ENCODE measurements at places on chromosomes 12 and 14.

DNA sequence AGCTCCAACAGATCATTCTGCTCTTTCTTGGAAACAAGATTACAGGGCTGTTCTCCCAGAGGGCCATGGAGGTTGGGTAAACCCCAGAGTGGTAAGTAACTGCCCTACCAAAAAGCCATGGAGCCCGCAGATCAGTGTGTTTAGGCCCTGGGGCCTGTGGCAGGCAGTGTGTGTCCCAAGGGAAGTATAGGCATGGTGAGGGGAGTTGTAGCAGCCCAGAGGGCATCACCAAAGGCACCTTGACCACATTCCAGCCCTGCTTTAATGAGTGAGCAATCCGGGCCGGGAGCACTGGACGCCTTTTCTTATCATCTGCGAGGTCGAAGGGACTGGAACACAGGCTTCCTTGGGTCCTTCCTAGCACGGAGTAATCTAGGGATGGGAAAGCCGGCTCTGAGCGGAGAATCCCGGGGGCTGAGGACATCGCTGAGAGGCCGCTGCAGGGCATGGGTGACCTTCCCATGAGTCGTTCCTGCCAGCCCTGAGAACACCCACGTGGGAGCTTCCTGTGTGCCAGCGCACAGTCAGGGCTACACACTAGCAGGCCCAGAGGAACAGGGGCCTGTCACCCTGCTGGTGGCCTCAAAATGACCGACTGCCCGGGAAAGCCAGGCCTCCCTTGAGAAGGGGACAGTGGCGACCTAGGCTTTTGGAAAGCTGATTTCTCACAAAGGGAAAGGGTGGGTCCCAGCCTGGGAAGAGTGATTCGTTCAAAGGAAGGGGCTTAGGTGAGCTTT lies 91.3 kb downstream of the NINJ2 start:
- no peak for DNase-seq

- no peak for DNase-seq
These were observed 609.0 kb downstream of the KCNH5 start for GRCh38 chr14:62436261-62436660.

DNA sequence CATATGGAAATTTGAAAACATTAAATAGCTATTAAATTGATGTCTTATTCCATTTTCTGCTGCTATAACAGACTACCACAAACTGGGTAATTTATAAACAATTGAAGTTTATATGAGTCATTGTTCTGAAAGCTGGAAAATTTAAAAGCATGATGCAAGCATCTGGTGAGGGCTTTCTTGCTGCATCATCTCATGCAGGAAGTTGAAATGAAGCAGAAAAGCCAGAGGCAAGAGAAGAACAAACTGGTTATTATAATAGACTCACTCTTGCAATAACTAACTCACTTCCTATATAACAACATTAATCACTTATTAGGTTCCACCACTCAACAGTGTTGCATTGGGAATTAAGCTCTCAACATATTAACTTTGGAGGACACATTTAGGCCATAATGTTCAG lies 1277.4 kb downstream of the LRFN5 start:
- DNase-seq, result peak; percentile 72

- DNase-seq, result no peak
These were observed 4.7 kb upstream of the ITGB7 start for GRCh38 chr12:53211476-53212381.

- no peak for DNase-seq
These were observed 344.2 kb downstream of the LRIG3 start for GRCh38 chr12:58576081-58576480.

- peak; percentile 29 for DNase-seq
These were observed 33.1 kb downstream of the CD9 start for GRCh38 chr12:6233121-6233971.

GRCh38 chr14:51014625-51015024 lies 70.3 kb upstream of the PYGL start:
- DNase-seq, result no peak

DNA sequence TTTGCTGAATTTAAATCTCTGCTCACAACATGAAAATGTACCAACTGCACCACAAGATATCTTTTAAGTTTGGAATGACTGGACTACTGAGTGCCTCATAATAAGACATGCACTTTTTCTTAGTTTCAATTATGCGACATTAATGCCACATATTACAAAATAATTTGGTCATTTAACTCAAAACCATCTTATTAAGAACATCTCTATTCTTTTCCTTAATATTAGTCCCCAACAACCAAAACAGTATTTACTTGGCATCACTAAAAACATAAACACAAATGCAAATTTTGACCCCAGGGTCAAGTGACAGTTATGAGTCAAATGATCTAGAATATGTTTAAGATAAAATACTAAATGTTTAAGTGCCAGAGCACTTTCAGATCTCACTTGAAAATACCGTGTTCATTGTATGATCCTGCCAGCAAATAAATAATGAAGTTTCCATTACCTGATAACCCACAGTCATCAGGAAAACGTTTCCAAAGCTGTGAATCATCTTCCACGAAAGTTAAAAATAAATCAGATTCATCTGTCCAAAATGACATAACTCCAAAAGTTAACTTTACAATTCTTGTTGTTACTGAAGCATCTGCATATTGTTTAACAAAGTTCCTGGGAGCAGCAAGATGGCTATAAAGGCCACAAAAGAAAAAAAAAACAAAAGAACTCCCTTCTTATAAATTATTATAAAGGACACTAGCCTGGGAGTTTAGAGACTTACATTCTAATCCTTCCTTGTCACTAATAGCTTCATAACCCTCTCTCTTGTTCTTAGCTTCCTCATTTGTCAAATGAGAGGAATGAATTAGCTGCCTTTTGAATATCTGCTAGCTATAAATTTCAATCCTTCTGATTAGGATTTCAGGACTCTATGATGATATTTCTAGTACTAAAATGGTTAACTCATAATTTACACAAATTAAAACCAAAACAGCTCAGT lies 30.5 kb upstream of the AP4S1 start:
- peak; percentile 22 for DNase-seq

DNA sequence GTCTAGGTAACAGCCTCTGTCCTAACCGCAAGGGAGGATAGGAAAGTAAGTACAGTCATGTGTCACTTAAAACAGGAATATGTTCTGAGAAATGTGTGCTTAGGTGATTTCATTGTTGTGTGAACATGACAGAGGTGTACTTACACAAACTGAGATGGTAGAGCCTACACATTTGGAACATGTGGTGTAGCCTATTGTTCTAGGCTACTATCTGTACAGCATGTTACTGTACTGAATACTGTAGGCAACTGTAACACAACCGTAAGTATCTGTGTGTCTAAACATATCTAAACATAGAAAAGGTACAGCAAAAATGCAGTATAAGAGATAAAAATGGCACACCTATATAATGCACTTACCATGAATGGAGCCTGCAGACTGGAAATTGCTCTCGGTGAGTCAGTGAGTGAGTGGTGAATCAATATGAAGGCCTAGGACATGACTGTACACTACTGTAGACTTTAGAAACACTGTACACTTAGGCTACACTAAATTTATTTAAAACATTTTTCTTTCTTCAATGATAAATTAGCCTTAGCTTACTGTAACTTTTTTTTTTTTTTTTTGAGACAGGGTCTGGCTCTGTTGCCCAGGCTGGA lies 13.2 kb upstream of the MDM2 start:
- DNase-seq, result no peak

DNA sequence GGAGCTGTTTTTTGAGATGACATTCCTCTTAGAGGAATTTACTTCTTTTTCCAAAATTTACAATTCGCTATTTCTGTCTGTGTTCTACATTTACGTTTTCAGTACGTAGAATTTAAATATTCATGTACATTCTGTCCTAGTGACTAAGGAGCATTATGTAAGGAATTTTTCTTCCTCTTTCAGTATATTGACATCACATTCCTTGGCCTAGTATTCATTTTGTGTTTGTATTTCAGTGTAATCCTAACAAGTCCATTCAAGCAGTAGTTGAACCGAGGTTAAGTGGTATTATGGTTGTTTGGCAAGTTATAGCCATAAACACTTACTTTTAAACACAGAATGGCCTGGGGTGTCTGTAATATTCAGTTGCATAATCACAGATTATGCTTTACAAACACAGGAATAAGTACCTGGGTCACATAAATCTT lies 465.2 kb downstream of the PCNX1 start:
- DNase-seq, result peak; percentile 99

DNA sequence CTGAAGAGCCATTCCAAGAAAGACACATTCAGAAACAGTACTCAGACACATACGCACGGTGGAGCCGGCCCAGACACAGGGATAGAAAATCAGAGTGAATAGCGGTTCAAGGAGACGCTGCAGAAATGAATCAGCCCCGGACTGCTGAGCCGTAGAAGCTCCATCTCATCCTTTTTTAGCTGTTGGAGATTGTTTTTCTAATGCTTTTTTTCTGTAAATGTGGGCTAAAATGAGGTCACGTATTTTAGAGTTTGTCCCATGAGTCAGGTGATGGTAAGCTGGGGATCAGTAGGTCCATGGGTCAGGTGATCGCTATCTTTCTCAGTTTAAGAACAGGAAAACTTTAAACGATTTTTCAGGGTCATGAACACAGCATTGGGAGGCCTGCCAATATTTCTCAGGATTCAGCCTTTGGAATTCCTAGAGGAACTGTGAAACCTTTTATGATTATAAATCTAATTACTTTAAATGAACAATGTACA lies 202.4 kb downstream of the ITPR2 start:
- DNase-seq, result peak; percentile 83

- DNase-seq, result no peak
These were observed 1474.1 kb upstream of the SEL1L start for GRCh38 chr14:83007641-83008225.
